ENCODE measurements at places on chromosomes 6 and 20.

- DNase-seq: no peak
Observed at GRCh38 chr6:27359231-27359630, 29.3 kb upstream of the ZNF391 start.

DNA sequence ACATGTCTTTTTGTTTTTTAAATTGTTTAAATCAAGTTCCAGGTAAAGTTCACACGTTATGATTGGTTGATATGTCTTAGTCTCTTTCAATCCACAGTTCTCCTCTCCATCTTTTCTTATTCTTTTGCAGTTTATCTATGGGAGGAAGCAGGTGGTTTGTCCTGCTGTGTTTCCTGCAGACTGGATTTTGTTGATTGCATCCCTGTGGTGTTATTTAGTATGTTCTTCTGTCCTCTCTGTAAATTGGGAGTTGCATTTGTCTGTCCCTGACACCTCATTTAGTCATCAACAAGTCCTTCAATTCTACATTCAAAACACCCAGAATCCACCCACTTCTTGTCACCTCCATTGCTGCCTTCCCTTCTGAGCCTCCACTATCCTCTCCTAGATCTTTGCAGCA, 8.1 kb downstream of the PACSIN1 start:
- no peak for DNase-seq

GRCh38 chr20:13772529-13772928, 12.2 kb downstream of the ESF1 start:
- no peak for DNase-seq

- DNase-seq: no peak
Observed at GRCh38 chr6:37340639-37340943, 13.2 kb upstream of the RNF8 start.

GRCh38 chr20:1894471-1894950, 696 bp upstream of the SIRPA start:
- no peak for DNase-seq

DNA sequence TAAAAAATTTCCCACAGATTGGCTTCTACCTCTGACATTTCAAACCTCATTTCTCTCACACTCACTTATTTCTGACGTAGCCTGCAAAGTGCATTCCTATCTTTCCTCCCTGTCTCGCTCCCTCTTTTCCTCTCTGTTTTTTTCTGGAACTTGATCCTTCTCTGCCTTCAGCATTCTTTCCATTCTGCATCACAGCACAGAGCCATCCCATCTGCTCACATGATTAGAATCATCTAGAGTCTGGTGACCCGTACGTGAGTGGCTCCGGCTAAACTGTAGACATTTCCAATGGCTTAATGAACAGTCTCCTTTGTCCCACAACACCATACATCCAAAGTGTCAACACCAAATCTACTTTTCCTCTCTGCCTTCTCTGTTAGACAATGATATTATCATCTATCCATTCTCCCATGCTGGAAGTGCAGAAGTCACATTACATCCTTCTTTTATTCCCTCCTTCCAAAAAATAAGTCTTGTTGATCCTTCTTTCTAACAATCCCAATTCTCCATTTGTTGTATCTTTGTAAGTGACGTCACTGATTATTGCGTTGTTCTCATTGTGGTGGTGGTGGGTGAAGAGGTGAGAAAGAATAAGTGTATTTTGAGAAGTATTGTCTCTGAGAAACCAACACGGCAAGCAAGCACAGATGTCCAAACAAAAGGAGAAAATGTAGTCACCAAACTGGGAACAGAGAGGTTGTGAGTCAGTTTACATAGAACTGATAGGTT, 41.6 kb downstream of the OPRM1 start:
- no peak for DNase-seq

- no peak for DNase-seq
Observed at GRCh38 chr20:51444467-51444866, 98.1 kb downstream of the NFATC2 start.

DNA sequence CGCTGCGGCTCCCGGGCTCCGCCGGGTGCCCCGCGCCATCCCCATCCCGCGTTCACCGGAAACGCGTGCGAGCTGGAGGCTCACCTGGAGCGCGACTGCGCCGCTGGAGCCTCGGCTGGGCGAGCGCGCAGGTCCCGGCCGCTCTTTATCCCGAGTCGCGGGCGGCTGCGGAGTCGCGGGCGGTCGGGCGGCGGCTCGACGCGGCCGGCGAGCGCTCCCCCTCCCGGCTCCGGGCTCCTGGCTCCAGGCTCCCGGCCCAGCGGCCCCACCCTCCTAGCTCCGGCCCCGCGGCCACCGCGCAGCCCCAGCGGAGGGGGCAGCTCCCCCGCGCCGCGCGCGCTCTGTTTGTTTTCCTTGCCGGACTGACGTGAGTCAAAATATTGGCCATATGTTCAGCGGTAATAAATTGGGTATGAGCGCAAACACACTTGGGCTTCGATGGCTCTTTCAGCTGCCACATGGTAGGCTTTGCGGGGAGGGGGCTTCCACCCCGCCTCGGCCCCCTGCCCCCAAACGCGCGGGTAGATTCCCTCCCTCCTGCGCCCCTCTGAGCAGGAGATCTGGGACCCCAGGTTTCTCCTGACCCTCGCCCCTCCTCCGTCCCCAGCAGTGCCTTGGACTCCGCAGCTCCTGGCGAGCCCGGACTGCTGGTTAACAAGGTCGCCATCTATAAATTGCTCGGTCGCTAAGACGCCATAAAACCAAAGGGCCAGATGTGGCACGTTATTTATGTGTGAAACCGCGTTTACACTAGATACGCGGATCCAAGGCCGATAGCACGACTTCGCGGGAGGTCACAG, 8.8 kb upstream of the NKX2-2 start:
- DNase-seq: no peak

DNA sequence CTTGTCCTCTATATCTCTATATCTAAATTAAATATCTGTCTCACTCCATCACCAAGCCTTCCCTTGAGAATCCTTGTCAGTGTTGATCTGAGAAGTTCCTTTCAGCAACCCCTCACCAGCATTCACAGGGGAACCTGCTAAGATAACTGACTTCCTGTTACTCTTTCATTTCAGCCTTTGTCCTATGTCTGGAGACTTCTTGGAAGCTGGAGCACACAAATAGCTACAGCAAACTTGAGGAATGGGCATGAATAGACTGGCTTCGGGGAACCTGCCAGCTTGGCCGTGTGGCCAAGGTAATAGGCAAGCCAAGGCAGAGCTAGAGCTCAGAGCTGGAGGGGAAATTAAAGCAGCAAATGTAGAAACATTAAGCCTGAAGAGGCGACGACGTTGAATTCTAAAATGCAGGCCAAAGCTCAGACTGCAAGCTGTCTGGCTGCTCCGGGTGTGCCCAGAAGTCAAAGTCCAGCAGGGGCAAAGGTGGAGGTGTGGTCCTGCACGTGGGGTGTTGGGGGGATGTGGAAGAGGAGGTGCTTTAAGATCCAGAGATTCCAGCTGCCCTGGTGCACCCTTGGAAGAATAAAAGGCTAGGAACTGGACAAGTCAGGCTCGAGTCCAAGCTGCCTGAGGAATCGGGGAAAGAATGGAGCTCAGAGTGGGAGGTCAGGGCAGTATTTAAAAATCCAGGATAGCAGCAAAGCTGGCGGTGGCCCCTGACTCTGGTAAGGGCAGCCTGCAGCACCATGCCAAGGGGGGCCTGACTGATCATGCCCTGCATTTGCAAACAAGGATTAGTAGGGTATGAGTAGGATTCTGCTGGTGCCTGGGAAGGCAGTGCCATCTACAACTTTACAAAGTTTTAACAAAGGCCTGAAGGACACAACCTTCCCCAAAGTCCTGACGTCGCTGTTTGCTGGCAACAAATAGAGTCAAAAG, 185.0 kb upstream of the SGK1 start:
- DNase-seq: no peak

GRCh38 chr20:51313358-51313827, 229.1 kb downstream of the NFATC2 start:
- no peak for DNase-seq

GRCh38 chr6:17429383-17430061, 36.1 kb downstream of the CAP2 start:
- DNase-seq: no peak

DNA sequence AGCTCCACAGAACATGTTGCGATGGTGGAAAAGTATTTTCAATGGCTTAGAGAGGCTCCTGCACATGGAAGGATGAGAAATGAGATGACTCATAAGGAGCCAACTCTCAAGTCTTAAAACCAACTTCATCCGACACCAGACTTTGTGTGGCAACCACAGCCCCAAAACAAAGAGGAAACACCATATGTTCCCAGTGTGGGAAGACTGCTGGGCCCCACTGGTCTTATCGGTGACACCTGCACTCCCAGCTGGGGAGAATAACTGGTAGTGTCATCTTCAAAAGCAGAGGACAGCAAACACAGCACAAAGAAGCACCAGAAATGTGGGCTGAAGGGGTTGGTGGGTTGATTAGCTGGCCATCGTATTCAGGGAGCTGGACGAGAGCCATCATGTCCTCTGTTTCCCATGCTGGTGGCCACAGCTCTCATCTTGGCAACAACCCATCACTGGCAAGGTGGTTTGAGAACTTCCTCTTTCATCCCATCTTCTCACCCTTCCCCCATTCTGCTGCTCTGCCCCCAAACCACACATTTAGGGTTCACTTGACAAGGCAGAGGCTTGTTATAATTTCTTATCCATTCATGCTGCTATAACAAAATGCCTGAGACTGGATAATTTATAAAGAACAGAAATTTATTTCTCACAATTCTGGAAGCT, 46.0 kb upstream of the TASP1 start:
- no peak for DNase-seq

GRCh38 chr6:24219670-24220069, 93.7 kb downstream of the NRSN1 start:
- no peak for DNase-seq

GRCh38 chr20:46160661-46161060, 42.5 kb downstream of the CD40 start:
- DNase-seq: no peak

- DNase-seq: no peak
Observed at GRCh38 chr20:60137657-60138245, 179.5 kb downstream of the CDH26 start.

DNA sequence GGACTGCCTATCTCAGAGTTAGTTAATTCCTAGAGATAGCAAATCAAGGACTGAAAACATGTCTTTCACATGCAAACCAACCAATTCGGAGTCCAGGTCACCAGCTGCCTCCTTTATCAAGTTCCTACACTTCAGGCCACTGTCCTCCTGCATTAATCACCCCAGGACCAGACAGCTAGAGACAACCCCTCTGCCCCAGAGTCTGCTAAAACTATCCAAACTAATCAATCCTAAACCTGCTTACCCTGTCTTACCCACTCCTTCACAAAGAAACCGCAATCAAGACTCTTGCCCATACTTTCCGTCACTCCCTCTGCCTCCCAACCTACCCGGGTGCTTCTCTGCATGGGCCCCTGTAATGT, 207.0 kb downstream of the HIVEP2 start:
- no peak for DNase-seq

DNA sequence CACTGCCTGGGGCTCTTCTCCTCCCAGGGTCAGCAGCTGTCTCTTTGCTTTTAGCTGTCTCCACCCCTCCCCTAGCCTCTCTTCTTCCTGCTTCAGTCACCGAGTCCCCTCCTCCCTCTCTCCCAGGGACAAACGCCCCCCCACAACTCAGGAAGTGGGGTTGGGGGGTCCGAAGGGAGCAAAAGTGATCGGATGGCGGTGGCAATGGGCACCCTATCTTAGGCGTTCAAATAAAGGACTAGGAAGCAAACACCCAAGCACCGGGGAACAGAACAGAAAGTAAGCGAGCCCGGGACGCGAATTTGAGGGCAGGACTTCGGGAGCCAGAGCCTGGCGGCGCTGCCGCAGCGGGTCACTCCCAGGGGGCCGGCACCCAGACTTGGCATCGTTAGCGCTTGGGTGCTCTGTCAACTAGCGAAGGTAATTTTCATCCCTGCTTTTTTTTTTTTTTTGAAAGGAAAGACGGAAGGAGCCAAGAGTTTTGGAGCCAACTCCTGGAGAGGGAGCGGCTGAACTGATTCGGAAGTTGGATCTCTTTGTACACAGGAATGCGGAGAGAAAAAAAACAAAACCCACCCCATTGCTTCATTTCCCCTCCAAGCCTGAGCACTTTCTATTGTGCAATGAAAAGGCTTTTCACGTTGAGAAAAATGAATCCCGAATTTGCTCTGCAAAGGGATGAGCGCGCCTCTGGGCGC, 815 bp upstream of the ITPR3 start:
- no peak for DNase-seq

DNA sequence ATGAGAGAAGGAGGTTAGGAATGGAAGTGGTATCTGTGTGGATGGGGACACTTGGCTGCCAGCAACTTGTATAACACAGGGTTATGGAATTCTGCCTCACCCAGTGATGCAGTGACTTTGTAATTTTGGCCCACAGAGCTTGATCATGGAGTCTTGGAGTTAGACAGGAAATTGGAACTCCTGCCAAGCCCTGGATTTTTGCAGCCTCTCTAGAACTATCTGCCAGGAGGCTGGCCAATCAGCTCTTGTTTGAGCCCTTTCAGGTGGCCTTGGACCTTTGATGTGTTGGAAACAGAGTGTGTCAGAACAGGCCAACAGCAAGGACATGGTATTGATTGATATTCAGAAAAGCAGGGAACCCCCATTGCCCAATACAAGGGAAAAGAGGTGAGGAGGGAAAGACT, 157.7 kb upstream of the GGTLC1 start:
- no peak for DNase-seq

DNA sequence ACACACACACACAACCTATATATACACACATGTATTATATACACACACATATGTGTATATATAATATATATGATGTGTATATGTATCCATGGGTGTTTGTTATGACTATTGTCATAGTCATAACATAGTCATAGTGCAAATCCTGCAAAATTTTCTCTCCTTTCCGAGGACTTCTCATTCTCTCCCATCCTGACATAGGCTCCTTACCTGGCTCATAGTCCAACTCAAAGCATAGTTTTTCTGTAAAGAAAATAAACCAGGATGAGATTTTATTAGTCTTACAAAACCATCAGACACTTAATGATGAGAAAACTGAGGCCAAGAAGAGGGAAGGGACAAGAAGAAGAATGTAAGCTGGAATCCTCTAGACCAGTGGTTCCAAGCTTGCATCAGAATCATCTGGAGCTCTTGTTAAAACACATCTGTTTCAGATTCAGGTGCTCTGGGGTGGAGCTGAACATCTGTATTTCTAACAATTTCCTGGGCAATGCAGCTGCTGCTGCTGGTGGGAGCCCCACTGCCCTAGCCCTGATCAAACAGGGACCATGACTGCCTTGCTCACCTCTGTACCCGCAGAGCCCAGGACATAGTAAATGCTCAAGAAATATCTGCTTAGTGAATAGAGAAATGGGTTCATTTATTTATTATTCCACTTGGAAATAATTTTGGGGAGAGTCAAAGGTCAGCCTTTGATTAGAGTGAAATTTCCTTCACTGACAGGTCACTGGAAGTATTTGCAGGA, 5.3 kb downstream of the TRIM10 start:
- DNase-seq: no peak

- DNase-seq: no peak
Observed at GRCh38 chr6:161407115-161407514, 133.3 kb upstream of the AGPAT4 start.

DNA sequence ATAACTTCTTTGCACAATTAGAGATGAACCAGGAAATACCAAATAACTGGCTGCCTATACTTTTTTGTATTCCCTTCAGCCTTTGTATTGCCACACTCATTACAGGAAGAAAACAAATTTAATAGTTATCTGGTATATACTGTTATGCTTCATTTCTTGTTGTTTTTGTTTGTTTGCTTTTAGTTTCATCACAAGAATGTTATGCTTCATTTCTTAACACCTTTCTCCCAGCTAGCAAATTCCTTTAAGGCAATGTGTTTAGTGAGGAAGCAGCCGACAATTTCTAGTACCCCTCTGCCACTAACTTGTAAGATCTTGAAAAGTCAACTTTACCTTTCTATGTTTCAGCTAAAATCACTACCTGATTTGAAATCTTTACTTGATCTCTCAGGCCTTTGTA, 1.4 kb downstream of the NCOA6 start:
- DNase-seq: no peak

Measured in cerebellar nuclear complex (tissue), 1 donor.